ENCODE measurements at places on chromosomes 3 and 15.

GRCh38 chr3:182063742-182064141 is 352.0 kb downstream of the SOX2 start:
- DNase-seq = no peak

GRCh38 chr15:51771773-51772172 is 20.4 kb downstream of the TMOD2 start:
- DNase-seq = no peak

GRCh38 chr3:114527036-114527644 is 233.3 kb downstream of the TIGIT start:
- peak; percentile 18 for DNase-seq

DNA sequence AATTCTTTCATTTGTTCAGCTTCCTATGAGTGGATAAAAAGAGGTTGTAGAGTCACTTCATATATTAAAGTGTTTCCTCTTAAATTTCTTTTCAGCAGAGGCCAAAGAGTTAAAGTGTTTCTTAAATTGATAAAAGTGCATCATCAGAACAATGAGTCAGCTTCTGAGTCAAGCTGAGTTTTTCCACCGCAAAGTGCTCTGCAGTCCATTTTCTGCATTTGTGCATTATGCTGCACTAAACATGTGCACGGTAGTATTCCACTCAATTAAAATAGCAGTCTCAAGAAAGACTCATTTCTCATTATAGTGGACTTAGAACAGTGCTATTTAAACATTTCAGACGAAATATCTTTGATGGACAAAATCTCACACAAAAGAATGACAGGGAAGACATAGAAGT is 152.0 kb downstream of the ZBBX start:
- DNase-seq = no peak

DNA sequence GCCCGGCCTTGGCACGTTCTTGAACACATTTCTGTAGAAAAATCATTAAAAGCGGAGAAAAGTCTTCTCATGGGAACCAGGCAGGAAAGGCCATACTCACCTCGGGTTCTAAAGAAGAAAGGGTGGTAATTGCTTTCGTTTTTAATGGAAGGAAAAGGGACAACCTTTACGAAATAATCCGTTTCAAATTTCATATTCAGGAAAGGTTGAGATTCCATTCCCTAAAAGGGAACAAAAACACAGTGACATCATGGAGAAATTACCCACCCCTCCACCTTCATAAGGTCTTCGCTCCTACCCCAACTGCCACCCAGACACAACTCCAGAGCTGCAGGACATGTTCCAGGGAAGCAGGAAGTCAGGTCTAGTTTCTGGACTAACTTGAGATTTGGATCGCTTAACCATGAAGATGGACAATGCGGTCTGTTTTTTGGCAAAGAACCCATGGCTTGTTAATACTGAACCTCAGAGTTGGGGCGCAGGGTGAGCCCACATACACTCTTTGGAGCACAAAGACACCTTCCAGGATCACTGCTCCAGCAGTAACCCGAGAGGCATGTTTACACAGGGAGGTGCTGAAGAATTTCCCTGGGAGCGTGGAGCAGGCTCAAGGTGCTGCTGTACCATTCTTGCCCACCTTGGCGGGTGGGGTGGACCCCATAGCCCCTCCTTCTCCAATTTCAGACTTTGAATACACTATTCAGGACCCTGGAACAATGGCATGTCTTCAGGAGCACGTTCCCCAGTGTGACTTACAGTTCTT is 49.2 kb downstream of the SPATA12 start:
- DNase-seq = no peak

DNA sequence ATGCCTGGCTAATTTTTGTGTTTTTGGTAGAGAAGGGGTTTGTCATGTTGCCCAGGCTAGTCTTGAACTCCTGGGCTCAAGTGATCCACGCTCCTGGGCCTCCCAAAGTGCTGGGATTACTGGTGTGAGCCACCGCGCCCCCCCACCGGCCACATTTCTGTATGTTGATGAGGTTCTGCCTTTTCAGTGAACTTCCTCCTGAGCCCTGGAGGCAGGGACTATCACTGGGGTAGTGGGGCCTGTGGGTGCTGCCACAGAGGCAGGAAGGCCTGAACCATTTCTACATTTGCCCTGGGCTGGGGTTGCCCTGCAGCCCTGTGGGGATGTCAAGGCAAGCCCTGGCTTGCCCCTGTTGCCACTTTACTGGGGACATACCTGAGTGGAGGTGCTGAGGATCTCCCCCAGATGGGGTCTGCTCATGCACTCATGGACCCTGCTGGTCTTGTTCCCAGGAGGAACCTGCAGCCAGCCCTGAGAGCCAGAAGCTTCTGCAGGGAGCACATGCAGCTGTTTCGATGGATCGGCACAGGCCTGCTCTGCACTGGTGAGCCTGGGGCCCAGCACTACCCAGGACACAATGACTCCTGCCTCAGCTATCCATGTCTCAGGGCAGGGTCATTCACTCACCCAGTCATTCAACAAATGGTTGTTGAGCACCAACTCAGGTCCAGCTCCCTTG is 5.7 kb downstream of the SLC28A1 start:
- DNase-seq = no peak

- no peak for DNase-seq
These were observed 84.7 kb upstream of the LRRN1 start for GRCh38 chr3:3714572-3714971.

DNA sequence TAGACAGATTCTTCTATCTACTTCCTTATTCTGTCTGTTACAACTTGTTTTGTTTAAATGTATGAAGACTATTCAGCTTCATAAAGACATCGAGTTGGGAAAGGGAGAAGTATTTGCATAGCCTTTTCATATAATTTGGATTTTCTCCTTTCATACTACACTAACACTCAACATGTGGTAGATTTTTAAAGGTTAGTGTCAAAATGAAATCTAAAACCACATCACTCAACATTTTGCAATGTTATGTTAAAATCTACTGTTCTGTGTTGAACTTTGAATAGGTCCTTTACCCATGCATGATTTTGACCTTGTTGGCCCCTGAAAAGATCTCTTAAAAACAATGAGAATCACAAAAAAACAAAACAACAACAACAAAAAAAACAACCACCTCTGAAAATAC is 860.9 kb downstream of the ROBO1 start:
- no peak for DNase-seq

DNA sequence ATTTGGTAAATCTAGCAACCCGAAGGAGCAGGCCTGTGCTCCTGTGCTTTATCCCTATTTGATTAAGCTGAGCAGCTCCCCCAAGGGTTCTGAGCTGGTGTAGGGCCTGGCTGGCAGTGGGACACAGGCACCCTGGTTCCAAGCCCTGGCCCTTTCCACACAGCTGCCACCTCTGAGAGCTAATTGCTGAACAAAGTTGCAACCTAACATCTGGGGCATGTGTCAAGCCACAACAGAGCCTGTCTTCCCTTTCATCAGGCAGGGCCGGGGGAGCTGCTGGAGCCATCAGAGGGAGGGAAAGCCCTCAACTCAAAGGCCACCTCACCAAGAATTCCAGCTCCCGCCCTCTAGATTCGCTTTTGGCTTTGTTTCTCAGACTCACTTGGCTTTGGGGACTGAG is 17.1 kb upstream of the MRPS22 start:
- peak; percentile 94 for DNase-seq

DNA sequence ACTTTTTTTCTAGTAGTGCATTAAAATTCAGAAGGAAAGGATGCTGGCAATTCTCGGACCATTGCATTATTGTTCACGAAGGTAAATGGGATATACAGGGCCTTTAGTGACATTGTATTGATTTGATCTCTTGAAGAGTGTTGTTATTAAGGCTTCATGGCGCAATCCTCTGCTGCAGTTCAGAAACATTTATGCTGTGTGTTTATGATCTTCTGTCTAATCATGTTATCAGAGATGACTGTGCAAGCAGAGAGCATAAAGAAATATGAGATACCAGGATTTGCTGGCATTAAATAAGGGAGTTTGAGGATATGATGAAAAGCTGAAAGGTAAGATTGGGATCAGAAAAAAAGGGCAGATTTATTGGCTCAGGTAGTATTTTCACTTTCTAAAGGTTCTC is 180.6 kb downstream of the EPHA6 start:
- DNase-seq = no peak

DNA sequence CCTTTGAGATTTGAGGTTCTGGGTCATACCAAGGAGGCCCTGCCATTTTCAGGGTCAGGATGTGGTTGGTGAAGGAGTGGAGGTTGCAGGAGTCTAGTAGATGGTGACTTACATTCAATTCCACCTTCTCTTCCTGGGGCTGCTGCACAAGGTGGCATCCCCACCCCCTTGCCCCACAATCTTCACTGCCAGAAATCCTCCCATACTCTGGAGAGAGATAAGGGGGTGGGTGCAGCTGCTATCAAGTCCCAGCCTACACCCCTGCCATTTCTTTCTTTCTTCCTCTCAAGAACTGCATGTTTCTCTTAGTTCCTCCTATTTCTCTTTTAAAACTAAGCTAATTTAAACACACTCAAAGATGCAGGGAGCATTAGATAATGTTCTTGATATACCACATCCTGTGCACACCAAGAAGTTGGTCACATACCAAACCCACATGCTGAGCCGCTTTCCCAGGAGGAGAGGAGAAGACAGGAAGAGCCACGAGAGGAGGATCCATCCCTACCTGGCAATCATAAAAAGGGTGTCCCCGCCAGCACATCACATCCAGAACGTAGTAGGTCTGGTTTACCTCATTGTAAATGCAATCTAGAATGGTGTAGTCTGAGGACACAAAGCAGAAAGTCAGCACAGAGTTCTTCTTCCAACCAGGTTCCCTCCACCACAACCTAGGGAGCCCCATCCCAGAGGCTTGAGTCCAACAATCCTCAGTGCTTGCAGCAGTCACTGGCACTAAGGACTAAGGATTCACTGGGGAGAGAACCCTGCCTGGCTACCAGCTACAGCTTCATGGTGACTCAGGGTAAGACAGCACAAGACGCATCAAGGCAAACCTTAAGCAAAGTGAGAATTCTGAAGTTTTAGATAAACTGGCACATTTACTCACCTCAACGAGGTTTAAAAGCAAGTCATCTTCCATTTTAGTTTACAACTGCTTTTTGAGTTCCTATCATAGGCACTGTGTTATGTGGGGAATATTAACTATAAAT is 18.5 kb downstream of the SNUPN start:
- no peak for DNase-seq

- DNase-seq = no peak
These were observed 428.0 kb downstream of the RAP2B start for GRCh38 chr3:153590051-153590450.

- DNase-seq = no peak
These were observed 8.9 kb upstream of the CCDC50 start for GRCh38 chr3:191320316-191320715.
